Stomach (tissue), 19 donors: ENCODE measurements at places on chromosomes 4 and X.

DNA sequence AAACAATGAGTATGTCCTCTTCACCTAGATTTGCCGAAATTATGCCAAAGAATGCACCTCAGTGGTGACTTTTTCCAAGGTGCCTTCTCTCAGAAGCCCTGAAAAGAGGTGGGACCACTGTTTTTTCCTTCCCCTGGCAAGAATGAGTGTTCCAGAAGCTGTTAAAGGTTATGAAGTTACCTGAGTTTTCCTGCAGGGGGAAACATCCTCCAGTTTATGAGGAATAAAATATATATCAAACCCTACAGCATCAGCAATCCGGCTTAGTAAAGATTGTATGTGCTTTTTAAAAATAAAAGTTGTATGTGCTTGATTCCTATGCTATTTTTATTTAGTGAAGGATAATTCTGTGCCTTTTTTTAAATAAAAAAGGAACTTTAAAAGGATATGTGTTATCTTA, 73.3 kb downstream of the RBM46 start:
- H3K27me3 ChIP-seq = no peaks in the 10 kb centered on the region
- no peak for DNase-seq
- H3K36me3 ChIP-seq = no peaks in the 10 kb centered on the region
- H3K4me3 ChIP-seq = no peak overlapping the region

DNA sequence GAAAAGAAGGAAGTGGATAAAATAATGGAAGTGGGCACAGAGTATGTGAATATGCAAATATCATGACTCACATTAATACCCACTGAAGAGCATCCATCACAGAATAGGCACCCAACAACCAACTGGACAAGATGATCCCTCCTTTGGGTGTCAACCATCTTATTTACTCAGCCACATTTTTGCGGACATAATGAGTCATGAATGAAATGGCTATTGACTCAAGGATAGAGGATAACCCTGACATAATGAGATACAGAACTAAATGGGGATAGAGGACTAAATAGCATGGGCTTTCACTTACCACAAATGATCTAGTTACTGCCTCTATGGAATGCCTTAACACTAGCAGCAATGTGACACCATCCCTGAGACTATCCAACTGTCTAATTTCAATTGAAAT, 224.7 kb downstream of the ANTXR2 start:
- H3K36me3 ChIP-seq = no peaks in the 10 kb centered on the region
- no peak overlapping the region for H3K4me3 ChIP-seq
- no peaks in the 10 kb centered on the region for H3K4me1 ChIP-seq
- no peak overlapping the region for H3K27ac ChIP-seq

DNA sequence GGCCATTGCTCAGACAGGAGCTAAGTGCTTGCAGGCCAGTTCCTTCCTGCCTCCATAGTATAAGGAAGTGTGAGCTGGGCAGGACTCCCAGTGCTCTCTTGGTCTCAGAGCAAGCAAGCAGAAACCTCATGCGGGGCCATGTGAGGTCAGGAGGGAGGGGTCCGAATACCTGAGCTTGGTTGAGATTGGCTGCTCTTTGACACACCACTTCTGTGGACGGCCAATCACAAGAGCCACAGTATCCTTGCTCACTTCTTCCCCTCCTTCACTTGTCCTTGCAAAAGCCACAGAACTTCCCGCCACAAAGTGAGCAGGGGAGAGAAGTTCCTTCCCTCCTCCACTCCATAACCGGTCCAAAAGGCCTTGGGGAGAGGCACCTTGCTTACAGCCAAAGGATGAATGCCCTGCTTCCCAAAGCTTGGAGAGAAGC, 56.7 kb downstream of the PRPS1 start:
- no peaks in the 10 kb centered on the region for H3K36me3 ChIP-seq
- H3K4me1 ChIP-seq = peaks cover 31% of the 10 kb centered on the region

- H3K27me3 ChIP-seq = no peaks in the 10 kb centered on the region
- H3K27ac ChIP-seq = peak overlapping the region; percentile 50
- no peak for DNase-seq
- no peak overlapping the region for H3K4me3 ChIP-seq
Measured at GRCh38 chr4:74624351-74625151, 169.8 kb downstream of the BTC start.

DNA sequence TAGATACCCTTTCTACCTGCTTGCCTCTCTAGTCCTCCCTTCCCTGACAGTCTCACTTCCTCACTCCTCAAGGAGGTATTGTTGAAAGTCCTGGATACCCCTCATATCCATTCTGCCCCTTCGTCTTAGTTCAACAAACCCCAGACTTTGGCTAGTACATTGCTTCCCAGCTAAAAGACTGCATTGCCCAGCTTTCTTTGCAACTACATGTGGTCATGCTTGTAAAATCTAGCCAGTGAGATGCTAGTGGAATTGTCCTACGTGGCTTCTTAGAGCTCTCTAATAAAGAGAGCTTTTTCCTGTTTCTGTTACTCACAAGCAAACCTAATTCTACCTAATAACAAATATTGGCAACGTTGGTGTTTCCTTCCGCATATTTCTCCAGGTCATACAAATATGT, 237.9 kb upstream of the PSAPL1 start:
- H3K36me3 ChIP-seq = no peaks in the 10 kb centered on the region
- no peak overlapping the region for H3K27ac ChIP-seq
- no peak for DNase-seq
- no peak overlapping the region for H3K4me3 ChIP-seq
- H3K27me3 ChIP-seq = peaks cover 22% of the 10 kb centered on the region
- H3K4me1 ChIP-seq = no peaks in the 10 kb centered on the region

DNA sequence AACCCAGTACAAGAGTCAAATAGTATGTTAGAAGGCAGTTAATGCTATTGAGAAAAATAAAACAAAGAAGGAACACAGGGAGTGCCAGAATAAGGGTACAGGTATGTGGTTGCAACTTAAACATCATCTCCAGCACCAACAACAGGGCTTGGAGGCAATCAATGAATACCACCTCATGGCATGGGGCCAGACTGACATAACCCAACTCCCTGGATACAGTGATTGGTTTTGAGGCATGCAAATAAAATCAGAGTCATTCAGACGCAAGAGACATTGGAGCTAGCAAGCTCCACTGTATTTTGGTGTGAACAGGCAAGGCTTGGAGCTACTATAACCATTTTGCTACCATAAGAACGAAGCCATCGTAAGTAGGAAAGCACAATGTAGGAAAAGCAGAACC, 56.7 kb downstream of the PPP3CA start:
- H3K4me1 ChIP-seq = peaks cover 26% of the 10 kb centered on the region
- H3K4me3 ChIP-seq = no peak overlapping the region
- H3K36me3 ChIP-seq = no peaks in the 10 kb centered on the region
- DNase-seq = no peak
- no peak overlapping the region for H3K27ac ChIP-seq

DNA sequence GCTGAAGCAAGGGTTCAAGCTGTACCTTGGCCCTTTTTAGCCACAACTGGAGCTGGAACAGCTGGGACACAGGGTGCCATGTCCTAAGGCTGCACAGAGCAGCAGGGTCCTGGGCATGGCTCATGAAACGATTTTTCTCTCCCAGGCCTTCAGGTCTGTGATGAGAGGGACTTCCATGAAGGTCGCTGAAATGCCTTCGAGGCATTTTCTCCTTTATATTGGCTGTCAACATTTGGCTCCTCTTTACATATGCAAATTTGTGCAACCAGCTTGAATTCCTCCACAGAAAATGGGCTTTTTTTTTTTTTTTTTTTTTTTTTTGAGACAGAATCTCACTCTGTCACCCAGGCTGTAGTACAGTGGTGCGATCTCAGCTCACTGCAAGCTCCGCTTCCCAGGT, 430.8 kb downstream of the PCDH11X start:
- DNase-seq = no peak
- no peaks in the 10 kb centered on the region for H3K36me3 ChIP-seq
- no peaks in the 10 kb centered on the region for H3K4me1 ChIP-seq
- no peak overlapping the region for H3K4me3 ChIP-seq
- H3K27ac ChIP-seq = no peak overlapping the region

GRCh38 chrX:9182041-9182440, 148.1 kb upstream of the FAM9B start:
- no peaks in the 10 kb centered on the region for H3K36me3 ChIP-seq
- no peaks in the 10 kb centered on the region for H3K27me3 ChIP-seq
- H3K4me3 ChIP-seq = no peak overlapping the region

DNA sequence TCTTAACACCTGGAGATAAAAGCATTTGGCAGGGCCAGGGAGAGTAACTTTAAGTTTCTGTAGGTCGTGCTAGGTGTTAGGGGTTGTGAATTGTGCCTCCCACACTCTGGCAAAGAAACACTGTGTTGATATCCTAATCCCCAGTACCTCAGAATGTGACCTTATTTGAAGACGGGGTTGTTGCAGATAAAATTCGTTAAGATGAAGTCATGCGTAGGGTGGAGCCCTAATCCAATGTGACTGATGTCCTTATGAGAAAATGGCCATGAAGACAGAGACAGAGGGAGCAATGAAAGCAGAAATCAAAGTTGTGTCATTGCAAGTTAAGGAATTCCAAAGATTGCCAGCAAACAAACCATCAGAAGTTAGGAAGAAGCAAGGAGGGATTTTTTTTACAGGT, 40.5 kb upstream of the BBS12 start:
- H3K4me3 ChIP-seq = no peak overlapping the region
- H3K27me3 ChIP-seq = no peaks in the 10 kb centered on the region
- H3K4me1 ChIP-seq = no peaks in the 10 kb centered on the region
- no peak for DNase-seq

GRCh38 chrX:95435198-95435597, 1249.4 kb upstream of the DIAPH2 start:
- no peaks in the 10 kb centered on the region for H3K36me3 ChIP-seq
- DNase-seq = no peak
- H3K27ac ChIP-seq = no peak overlapping the region
- H3K27me3 ChIP-seq = no peaks in the 10 kb centered on the region

DNA sequence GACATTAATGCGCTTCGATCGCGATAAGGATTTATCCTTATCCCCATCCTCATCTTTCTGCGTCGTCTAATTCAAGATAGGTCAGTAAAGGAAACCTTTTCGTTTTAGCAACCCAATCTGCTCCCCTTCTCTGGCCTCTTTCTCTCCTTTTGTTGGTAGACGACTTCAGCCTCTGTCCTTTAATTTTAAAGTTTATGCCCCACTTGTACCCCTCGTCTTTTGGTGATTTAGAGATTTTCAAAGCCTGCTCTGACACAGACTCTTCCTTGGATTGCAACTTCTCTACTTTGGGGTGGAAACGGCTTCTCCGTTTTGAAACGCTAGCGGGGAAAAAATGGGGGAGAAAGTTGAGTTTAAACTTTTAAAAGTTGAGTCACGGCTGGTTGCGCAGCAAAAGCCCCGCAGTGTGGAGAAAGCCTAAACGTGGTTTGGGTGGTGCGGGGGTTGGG, 528 bp upstream of the FGF2 start:
- DNase-seq = peak; percentile 41
- H3K27me3 ChIP-seq = no peaks in the 10 kb centered on the region
- H3K4me3 ChIP-seq = peak overlapping the region; percentile 69
- no peaks in the 10 kb centered on the region for H3K36me3 ChIP-seq
- peaks cover 34% of the 10 kb centered on the region for H3K4me1 ChIP-seq

DNA sequence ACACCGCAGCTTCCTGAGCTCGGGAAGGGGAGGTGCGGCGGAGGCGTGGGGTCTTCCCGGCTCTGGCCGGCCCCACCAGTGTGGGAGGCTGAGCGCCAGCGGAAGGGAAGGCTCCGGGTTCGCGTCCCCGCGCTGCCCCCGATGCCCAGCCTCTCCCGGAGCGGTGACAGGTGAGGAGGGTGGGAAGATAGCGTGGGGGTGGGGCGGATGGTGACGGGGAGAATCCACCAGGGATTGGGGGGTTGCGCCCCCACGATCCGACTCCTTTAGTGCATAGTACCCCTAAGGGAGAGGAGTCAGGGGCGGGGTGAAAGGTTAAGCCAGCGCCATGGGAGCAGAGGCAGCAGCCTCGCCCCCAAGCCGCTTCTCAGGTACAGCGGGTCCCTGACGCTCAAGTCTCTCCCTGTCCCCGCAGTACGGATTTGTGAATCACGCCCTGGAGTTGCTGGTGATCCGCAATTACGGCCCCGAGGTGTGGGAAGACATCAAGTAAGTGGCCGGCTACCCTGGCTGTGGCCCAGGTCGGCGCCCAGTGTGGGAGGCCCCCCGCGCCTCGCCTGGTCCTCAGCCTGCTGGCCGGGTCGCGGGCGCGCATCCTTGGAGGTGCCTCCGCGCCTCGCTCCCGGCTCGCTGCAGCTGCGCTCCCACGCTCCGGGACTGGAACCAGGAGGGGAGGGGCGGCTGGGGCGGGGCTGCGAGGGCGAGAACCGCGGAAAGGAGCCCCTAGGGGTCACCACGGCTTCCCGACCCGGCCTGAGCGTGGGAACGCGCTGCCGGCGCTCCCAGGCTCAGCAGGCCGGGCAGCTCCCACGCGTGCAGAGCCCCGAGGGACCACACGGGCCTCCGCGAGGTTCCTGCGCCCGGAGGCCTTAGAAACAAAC, 791 bp downstream of the GUCY1B1 start:
- H3K4me3 ChIP-seq = peak overlapping the region; percentile 80
- peak; percentile 25 for DNase-seq
- peaks cover 39% of the 10 kb centered on the region for H3K4me1 ChIP-seq
- H3K27ac ChIP-seq = peak overlapping the region; percentile 65
- H3K27me3 ChIP-seq = no peaks in the 10 kb centered on the region

- H3K4me1 ChIP-seq = no peaks in the 10 kb centered on the region
- H3K36me3 ChIP-seq = no peaks in the 10 kb centered on the region
- no peak for DNase-seq
- H3K27ac ChIP-seq = no peak overlapping the region
- no peaks in the 10 kb centered on the region for H3K27me3 ChIP-seq
- no peak overlapping the region for H3K4me3 ChIP-seq
Measured at GRCh38 chr4:57766341-57766740, 656.2 kb upstream of the IGFBP7 start.

- H3K27ac ChIP-seq = no peak overlapping the region
- no peak overlapping the region for H3K4me3 ChIP-seq
Measured at GRCh38 chr4:68346461-68346860, 3.4 kb downstream of the YTHDC1 start.

GRCh38 chrX:11244636-11245035, 48.6 kb upstream of the AMELX start:
- no peaks in the 10 kb centered on the region for H3K36me3 ChIP-seq
- no peaks in the 10 kb centered on the region for H3K4me1 ChIP-seq
- no peaks in the 10 kb centered on the region for H3K27me3 ChIP-seq
- H3K27ac ChIP-seq = no peak overlapping the region
- peak; percentile 50 for DNase-seq

DNA sequence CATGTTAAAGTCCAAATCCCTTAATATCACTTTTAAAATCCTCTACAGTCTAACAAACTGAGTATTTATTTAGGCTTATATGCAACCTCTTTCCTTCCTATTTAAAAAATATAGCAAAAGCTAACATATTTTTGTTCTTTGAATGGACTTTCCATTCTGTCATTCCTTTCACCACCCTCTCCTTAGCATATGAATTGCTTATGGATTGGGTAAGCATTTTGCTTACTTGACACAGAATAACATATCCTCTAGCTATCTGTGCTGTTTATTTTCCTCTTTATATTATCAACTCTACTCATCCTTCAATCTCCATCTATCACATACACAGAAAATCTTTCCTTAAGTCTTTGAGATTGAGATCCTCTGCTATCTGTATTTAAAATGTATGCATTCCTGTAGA, 206.1 kb upstream of the NEIL3 start:
- DNase-seq = no peak
- H3K27ac ChIP-seq = no peak overlapping the region
- H3K36me3 ChIP-seq = no peaks in the 10 kb centered on the region
- no peaks in the 10 kb centered on the region for H3K27me3 ChIP-seq
- no peak overlapping the region for H3K4me3 ChIP-seq
- H3K4me1 ChIP-seq = no peaks in the 10 kb centered on the region

GRCh38 chr4:45554423-45554822, 569.4 kb downstream of the GABRG1 start:
- no peaks in the 10 kb centered on the region for H3K27me3 ChIP-seq
- H3K4me3 ChIP-seq = no peak overlapping the region
- no peak overlapping the region for H3K27ac ChIP-seq
- no peaks in the 10 kb centered on the region for H3K36me3 ChIP-seq
